Stimulated activated CD4-positive, alpha-beta T cell treated with anti-CD3 and anti-CD28 coated beads, TNF-alpha, amount 100 ng/mL, for 4 hours (primary cell): ENCODE measurements at places on chromosomes 11 and 22.

DNA sequence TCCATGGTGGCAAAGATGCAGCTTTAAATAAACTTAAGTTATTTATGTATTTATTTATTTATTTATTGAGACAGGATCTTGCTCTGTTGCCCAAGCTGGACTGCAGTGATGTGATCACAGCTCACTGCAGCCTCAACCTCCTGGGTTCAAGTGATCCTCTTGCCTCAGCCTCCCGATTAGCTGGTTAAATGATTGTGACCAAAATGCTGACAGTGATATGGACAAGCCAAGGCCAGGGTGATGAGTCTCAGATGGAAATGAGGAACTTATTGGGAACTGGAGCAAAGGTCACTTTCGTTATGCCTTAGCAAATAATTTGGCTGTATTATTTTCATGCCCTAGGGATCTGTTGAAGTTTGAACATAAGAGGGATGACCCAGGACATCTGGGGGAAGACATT is 9.3 kb upstream of the LRP5 start:
- no peak for DNase-seq

GRCh38 chr11:22878039-22878438 is 17.8 kb upstream of the CCDC179 start:
- DNase-seq, result no peak

DNA sequence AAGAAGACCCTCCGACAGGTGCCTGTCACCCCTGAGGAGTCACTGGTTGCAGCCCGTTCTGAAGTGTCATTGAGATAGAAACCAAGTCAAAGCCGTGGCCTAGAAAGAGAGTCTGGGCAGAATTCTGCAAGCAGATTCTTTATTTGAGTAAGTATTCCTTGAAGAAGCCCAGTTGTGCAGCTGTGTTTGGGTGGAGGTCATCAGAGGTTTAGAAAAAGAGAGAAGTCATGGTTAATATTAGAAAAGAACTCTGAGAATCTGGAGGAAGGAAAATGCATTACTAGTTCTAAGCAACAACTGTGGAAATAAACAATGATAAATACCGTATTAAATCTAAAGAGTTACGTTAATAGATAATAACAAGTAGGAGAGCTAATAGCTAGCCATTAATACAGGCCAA is 118.8 kb upstream of the KIRREL3 start:
- no peak for DNase-seq

DNA sequence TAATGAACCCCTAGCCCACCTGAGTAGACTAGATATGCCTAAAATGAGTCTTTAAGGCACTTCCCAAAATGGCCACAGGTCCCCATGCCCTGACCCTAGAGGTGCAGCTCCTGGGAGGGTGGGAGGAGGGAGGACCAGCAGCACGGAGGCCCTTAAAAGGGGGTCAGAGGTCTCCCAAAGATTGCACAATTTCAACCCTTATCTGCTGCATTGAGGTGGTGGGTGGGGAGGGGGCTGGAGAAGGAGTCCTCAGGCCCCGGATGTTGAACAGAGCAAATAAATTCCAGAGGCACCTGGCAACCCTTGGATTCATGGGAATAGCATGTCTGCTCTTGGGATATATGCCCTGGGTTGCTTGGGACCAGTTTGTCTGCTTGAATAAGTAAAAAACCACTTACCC is 57.6 kb downstream of the NAV2 start:
- DNase-seq, result no peak

DNA sequence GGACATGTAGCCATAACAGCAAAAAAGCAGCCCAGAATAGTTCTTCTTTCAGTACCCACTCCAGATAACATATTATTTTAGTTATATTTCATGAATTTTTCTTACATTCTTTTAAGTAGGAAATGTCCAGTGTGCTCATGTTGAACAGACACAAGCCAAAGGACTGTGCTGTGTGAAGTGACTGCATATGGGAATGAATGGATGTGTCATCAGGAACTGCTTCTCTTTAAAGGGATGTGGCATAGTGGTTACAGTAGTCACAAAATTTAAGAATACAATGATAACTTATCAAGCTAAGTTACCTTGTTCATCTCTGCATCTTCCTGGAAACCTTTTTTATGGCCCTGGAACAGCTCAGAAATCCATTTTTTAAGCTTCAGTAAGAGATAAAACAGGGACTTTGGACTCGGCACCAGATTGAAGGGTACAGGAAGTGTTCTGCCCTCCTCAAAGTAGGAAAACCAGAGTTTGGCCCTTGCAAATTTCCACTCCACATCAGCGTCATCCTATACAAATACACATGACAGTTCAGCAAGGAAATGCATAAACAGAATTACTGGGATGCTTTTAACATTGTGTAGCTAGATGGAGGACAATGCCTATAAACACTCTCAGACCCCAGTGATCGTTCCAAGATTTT is 112.8 kb downstream of the TRPC6 start:
- DNase-seq, result no peak

DNA sequence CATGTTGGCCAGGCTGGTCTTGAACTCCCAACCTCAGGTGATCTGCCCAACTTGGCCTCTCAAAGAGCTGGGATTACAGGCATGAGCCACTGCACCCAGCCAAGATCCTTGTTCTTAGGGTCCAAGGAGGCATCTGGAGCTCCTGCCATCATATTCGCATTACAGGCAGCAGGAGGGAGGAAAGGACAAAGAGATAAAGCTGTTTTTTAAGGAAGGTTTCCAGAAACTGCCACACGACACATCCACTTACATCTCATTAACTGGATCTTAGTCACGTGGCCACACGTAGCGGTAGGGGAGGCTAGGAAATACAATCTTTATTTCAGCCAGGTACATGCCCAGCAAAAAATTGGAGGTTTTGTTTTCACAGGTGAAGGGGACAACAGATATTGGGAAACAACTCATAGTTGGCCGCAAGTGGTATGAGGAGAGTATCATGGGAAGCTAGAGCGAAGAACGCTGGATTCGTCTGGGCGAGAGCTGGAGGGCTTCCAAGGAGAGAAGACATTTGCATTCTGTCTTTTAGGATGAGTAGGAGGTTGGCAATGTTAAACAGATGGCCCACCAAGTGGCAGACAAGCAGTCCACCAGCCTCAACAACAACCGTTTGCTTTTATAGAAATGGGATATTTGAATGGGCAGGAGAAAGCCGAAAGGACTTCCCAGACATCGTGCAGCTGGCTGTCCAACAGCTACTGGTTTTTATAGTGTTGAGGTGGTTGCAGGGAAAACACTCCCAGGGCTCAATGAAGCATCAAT is 39.2 kb upstream of the DMC1 start:
- DNase-seq, result no peak

DNA sequence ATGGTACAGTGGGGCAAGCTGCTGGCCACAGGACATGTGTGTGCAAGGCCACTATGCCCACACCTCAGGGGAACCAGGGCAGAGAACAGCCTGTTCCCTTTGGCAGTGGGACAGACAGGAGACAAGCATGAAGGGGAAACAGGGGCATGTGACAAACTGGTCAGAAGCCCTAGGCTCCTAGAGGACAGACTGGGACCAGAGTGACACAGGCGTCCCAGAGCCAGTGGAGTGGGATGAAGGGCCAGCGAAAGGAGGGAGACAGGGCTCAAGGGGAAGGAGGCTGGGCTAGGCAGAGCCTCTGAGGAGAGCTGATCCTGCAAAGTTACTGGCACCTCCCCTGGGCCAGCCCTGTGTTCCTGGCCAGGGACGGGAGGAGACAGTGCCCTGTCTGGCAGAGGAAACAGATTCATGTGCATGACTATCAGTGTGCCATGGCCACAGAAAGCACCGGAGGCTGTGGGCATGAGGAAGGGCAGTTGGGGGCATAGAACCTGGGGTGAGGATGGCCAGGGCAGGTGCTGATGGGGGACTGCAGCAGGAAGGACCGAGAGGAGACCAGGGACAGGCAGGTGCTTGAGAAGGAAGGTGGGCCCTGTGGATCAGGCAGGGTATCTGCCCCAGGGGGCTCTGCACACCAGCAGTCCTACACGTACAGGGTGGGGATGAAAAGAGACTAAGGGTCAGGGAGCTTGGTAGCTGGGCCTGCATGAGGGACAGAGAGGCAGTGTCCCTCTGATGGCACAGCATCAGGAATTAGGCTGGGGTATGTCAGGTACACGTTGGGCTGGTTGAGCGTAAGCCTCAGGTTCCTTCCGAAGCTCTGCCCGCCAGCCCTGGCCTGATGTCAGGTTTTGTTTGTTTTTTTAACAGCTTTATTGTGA is 9.8 kb downstream of the DERL3 start:
- DNase-seq, result no peak

- DNase-seq, result no peak
Observed at GRCh38 chr11:71165771-71166170, 86.6 kb downstream of the SHANK2 start.

DNA sequence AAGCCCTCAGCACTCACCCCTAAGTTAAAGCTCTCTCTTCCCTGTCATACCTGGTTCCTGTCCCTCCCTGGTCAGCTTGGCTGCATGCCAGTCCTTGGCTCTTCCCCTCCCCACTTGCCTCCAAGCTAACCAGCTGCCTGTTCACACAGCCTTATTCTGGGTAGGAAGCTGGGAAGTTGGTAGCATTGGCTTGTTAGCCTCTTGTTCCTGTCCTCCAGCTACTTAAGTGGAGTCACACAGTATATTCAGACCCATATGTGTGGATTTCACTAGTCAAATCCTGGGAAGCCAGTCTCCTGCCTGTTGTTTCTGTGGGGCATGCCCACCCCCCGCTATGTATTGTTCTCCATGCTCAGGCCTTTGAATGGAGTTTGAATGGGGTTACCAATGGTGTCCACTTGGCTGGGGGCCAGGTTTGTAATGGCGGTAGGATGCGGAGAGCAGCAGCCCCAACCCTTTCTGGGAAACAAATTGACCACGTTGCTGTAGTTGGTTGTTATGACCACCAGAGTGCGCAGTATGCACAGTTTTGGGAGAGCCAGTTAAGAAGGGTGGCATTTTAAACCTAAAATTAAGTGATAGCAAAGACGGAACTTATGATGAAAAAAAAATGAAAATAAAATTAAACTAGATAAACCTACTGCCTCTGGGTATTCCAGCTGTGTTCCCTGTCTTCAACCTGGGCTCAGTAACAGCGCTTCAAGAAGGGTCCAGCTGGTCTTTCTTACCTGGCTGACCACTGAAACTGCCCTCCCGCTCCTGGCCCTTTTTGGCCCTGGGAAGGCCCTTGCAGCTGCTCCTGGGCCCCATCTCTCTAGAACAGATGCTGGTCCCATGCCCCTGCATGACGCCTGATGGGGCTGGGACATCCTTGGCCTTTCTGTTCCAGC is 10.7 kb upstream of the RPS3 start:
- DNase-seq, result peak; percentile 38

DNA sequence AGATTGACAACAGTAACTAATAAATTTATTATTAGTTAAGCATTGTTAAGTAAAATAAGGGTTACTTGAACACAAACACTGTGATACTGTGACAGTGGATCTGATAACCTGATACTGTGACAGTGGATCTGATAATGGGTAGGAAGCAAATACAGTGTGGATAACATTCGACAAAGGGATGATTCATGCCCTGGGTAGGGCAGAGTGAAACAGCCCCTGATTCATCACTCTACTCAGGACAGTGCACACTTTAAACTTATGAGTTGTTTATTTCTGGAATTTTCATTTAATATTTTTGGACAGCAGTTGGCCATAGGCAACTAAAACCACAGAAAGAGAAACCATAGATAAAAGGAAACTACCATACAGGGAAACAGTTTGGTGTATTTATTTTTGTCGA is 60.8 kb upstream of the CTSC start:
- no peak for DNase-seq

DNA sequence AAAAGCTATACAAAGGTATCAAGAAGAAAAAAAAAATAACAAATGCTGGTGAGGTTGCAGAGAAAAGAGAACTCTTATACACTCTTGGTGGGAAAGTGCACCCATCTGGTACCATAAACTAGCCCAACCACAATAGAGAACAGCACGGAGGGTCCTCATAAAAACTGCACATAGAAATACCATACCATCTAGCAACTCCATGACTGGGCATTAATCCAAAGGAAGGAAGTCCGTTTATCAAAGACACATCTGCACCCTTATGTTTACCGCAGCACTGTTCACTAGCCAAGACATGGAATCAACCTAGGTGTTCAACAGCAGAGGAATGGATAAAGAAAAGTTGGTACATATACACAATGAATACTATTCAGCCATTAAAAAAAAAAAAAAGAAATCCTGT is 10.8 kb upstream of the CLDN5 start:
- no peak for DNase-seq

- DNase-seq, result no peak
Observed at GRCh38 chr11:87972133-87972532, 203.1 kb downstream of the RAB38 start.

DNA sequence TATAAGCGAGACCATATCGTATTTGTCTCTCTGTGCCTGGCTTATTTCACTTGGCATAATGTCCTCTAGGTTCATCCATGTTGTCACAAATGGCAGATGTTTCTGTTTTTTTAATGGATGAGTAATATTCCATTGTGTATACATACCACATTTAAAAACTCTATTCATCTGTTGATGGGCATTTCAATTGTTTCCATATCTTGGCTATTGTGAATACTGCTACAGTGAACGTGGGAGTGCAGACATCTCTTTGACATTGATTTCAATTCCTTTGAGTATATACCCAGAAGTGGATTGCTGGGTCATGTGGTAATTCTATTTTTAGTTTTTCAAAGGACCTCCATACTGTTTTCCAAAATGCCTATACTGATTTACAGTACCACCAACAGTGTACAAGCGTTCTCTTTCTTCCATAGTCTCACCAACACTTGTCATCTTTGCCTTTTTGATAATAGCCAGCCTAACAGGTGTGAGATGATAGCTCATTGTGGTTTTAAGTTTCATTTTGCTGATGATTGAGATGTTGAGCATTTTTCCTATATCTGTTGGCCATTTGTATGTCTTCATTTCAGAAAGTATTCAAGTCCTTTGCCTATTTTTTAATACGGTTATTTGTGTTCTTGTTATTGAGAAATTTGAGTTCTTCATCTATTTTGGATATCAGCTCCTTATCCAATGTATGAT is 194.7 kb upstream of the E2F8 start:
- no peak for DNase-seq

DNA sequence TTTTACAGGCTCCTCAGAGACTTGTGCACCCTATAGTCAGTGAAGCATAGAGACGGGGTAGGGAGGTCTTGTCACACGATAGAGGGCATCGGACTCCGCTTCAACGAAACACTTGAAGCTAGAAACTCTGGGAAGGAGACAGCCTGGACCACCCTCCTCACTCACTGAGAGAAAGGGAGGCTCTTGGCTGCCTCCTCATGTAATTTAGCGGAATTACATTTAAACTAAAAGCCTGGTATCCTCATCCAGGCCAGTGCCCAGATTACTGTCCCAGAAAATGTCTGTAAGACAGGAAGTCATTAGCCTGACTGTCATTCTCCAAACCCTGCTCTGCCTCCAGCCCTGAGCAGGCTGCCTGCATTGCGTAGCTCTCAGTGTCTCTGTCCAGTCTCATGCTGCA is 36.0 kb downstream of the TTLL1 start:
- no peak for DNase-seq
